ENCODE measurements at places on chromosomes 11 and 22.

- DNase-seq = no peak
These were observed 64.6 kb downstream of the FEZ1 start for GRCh38 chr11:125431481-125431880.

DNA sequence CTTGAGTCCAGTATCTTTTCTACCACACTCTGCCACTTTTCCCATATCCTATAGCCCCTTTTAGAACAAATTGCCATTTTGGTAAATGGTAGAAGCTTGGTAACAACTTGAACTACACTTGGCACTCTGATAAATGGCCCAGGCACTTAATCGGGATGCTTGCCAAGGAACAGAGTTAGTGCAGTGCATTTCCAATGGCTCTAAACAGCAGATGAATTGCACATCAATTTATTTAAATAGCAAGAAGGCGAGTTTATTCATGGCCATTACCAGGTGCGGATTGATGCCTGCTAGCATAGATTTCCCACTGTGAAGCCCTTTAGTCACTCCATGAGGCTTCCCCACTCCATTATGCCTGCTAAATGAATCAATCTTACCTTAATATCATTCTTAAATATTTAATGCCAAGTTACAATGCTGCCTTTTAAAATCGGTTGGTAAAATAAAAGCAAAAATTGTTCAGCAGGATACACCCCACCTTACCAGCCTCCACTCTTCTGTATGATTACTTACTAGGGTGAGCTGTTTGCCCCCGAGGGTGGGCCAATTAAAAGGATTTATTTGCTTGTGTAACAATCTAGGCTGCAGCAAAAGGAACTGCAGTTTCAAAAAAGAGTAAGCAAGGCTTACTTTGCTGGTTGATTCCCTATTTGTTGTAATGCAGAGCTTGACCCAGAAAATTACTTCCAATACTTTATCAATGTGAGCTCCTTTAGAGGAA, 136.0 kb upstream of the ARHGAP42 start:
- DNase-seq = no peak

DNA sequence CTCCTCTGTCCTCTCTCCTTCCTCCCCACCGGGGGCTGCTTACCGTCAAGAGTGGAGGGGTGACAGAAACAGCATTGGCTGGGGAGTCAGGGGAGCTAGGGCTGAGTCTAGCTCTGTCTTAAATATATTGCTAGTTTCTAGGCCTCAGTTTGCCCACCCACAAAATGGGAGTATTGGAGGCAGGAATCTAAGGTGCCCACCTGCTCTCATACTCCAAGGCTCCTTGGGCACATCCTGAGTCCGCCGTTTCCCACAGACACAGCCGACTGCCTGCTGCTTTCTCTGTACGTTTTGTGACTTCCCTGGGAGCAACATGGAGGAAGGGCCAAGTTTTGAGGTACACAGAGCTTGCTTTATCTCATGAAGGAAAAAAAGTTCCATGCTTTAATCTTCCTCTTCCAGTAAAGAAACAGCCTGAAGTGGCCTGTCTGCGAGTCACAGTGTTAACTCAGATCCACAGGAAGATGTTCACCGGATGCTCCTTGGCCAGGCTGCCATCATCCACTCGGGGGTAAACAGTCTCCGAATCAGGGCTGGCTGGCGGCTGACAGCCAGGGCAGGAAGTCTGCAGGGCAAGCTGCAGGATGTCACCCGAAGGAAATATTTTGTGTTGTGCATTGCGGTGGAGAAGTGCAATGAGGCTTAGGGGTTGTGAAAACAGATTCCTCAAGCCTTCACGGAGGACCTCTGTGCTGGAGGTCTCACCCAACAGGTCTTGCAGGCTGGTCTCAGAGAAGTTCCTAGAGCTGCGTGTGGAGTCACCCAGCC, 11.0 kb upstream of the CERK start:
- DNase-seq = peak; percentile 48

- no peak for DNase-seq
These were observed 119.9 kb upstream of the RASSF10 start for GRCh38 chr11:12889243-12889642.

GRCh38 chr11:14411818-14412217, 52.8 kb upstream of the RRAS2 start:
- no peak for DNase-seq

GRCh38 chr11:8030526-8031247, 43.5 kb downstream of the EIF3F start:
- DNase-seq = no peak

- no peak for DNase-seq
These were observed 34.1 kb downstream of the SBF1 start for GRCh38 chr22:50440544-50441249.

GRCh38 chr22:41876675-41877074, 38.2 kb downstream of the SHISA8 start:
- DNase-seq = no peak

GRCh38 chr11:32829680-32830412, at the start of gene PRRG4:
Gene PRRG4, plus strand, starts transcription at chr11:32829927. Its CDS starts 603 bp downstream, at chr11:32830530.
- peak; percentile 70 for DNase-seq

DNA sequence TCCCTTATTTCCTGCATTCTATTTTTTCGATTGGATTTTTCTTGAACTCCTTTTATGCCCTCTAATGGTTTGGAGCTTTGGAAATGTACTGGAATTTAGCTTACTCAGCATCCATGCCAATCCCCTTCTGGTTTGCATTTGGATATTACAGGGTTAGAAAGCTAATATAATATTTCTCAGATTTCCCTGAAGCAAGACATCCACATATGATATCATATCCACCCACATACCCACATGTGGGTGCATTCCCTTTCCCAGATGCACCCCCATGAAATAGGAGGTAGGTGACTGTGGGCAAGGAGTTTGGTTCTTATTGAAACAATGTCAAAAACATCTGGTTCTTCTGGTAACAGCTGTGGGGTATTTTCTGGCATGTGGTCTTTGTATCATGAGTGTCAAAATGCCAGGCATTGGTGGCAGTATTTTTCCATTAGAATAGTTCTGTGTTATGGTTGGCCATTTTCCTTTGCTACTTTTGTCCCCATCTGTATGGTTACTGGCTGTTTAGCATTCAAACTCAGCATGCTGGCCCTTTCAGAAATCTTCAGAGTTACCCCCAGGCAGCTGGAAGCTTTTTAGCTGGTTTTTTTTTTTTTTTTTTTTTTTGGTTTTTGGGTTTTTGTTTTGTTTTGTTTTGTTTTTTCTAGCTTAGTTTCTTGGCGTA, 32.7 kb upstream of the DDX10 start:
- no peak for DNase-seq

DNA sequence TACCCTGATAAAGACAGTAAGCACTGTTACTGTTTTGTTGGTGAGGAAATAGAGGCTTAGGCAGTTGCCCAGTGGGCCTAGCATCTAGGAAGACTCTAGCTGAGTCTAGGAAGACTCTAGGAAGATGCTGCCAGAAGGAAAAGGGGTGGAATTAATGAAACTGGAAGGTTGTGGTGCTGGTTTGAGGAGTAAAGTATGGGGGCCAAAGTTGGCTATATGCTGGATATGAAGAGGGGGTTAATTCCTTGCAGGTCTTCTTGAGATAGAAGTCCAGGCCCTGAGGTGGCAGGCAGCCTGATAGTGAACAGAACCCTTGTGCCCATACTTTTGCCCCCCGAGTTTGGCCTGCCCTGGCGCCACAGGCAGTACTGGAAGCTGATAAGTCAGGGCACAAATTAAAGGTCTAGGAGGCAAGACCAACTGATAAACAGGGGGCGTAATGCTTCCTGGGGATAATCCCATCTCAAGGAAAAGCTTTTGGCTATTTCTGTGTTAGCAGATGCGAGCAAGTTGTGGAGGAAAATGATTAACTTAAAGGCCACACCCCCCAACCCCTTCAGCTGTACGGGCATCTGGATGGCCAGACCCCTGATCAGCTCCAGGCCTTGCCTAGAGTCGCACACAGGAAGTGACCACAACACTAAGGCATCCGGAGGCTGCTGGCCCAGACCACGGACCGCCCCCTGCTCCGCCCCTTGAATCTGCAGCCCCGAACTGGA, 3.1 kb downstream of the ILK start:
- peak; percentile 73 for DNase-seq

GRCh38 chr11:3947061-3947460, 91.6 kb downstream of the STIM1 start:
- DNase-seq = no peak

- DNase-seq = peak; percentile 40
These were observed 11.9 kb downstream of the APOL2 start for GRCh38 chr22:36227396-36227795.

GRCh38 chr11:62508336-62509058, 38.1 kb downstream of the AHNAK start:
- DNase-seq = no peak

GRCh38 chr22:26568207-26568706, 21.7 kb downstream of the TPST2 start:
- no peak for DNase-seq

- DNase-seq = no peak
These were observed 34.6 kb downstream of the A4GALT start for GRCh38 chr22:42685941-42686653.

DNA sequence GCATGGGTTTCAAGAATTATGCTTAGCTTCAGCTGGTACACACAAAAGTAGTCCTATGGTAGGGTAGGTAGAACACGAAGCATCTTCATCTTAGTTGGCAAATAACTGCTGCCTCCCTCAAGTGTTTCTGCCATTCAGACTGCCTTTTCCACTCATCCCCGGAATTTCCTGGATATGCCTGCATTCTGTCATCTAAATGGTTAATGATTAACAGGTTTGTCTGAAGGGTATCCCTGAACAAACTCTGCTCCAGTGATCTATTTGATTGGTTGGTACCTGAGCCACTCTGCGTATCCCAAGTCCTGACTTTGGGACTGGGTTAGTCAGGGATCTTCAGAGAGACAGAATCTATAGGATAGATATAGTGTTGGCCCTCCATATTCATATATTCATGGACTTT, 272.3 kb upstream of the RAG2 start:
- DNase-seq = no peak

DNA sequence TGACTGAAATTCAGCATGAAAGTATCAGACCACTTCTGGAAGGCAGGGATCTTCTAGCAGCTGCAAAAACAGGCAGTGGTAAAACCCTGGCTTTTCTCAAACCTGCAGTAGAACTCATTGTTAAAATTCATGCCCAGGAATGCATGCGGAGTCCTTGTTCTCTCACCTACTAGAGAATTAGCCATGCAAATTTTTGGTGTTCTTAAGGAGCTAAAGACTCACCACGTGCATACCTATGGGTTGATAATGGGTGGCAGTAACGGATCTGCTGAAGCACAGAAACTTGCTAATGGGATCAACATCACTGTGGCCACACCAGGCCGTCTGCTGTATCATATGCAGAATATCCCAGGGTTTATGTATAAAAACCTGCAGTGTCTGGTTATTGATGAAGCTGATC, 19.1 kb downstream of the ZBTB44 start:
- no peak for DNase-seq

DNA sequence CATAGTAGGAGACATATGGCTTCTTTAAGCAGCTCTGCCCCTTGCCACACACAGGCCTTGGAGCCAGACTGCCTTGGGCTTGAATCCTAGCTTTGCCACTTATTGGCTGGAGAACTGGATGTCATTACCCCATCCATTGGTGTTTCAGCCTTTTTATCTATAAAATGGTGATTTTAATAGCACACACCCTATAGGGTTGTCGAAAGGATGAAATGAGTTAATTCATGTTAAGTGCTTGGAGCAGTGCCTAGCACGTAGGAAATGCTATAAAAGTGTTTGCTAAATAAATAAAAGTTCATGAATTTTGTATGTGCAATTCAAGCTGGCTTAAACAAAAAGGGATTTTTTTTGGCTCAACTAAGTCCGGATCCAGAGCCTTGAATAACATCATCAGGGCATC, 120.7 kb downstream of the TIMP3 start:
- no peak for DNase-seq

Data from activated T-cell treated with anti-CD3 and anti-CD28 coated beads, Interleukin-2, amount 50 U/mL, for 48 hours (primary cell).